ENCODE measurements at places on chromosomes 2 and 18. TPM values are rescaled to one million over a fixed set of nuclear protein-coding genes. Genes with fewer than 3 reads are reported as not detected.
A peak's percentile ranks its signal among the peaks of the same experiment; 100 is the strongest.

DNA sequence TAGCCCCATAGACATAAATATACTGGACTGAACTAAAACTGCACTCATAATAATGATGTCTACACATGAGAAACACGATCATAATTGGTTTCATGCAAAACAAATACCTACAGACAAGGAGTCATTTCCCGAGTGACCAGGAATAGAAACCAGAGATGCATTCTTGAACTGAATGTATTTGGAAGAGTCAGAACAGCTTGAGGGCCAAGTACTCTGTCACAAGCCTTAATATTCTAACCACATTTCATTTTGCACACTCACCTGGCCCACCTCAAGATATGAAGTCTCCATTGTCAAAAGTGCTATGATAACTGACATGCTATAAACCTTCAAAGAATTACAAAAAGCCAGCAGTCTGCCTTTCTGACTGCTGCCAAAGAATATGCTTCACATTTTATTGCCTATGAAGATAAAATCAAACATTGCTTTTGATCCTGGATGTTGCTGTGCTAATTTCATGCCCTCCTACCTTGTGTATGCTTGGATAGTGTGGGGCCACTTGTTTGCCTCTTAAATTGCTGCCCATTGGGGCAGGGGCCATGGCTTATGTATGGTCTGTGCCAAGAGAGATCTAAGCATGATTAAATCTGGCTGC lies 18.9 kb upstream of the ASAP2 start:
- no peak overlapping the region for H3K4me3 ChIP-seq
- no peaks in the 10 kb centered on the region for H3K27me3 ChIP-seq
- peaks cover 11% of the 10 kb centered on the region for H3K4me1 ChIP-seq

- no peak overlapping the region for H3K27ac ChIP-seq
- H3K36me3 ChIP-seq = no peaks in the 10 kb centered on the region
- no peak overlapping the region for H3K4me3 ChIP-seq
- H3K4me1 ChIP-seq = peaks cover 26% of the 10 kb centered on the region
Observed at GRCh38 chr2:197205585-197206215, 104.9 kb downstream of the ANKRD44 start.

DNA sequence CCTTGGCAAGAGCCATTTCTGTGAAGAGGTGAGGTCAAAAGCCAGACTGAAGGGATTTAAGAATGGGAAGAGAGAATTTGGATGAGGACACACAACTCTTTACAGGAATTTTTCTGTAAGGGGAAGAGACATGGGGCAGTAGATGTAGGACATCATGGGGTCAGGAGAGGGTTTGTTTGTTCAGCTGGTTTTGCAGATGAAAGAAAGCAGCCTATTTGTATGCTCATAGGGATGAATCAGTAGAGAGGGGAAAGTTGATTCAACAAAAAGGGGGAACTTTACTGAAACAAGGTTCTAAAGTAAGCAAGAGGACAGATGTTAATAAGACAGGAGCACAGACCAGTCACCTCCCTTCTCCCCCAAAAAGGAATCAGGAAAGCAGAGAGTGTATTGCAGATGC lies 11.2 kb downstream of the SCG2 start:
- H3K27me3 ChIP-seq = no peaks in the 10 kb centered on the region
- no peak overlapping the region for H3K4me3 ChIP-seq
- H3K27ac ChIP-seq = no peak overlapping the region
- DNase-seq = no peak
- no peaks in the 10 kb centered on the region for H3K4me1 ChIP-seq

DNA sequence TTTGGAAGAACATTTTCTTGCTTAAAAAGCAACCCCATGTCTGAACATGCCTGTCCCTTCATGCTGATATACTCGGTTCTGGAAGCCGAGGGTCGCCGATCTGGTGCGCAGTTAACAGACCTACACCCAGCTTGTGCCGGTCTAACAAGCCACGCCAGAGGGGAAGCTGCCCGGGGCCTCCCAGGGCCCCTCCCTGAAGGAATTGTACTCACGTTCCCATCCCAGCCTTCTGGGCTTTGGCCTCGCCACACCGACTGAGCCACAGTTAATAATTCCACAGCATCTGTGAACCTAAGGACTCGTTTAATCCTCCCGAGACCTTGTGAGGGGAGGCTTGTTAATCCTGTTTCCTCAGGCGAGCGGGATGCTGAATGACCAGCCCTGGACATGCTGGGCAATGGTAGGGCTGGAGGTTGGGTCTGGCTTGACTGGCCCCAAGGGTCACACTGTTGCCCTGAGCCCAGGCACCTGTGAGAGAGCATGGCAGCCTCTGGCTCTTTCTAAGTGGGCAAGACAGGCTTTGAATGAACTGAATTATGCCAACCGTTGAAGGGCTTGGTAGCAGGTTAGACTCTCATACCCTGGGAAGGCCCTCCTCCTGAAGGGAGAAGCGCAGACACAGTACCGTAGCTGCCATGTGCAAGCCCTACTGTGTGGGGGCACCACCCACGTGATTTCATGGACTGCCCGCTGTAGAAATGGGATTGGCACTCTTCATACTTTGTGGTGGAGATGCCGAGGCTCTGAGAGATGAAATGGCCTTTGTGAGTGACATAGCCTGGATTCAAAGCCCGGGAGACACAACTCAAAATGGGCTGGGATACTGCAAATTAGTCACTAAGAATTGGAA lies 27.9 kb upstream of the ODC1 start:
- no peaks in the 10 kb centered on the region for H3K36me3 ChIP-seq
- no peak overlapping the region for H3K27ac ChIP-seq
- no peaks in the 10 kb centered on the region for H3K27me3 ChIP-seq
- DNase-seq = no peak

DNA sequence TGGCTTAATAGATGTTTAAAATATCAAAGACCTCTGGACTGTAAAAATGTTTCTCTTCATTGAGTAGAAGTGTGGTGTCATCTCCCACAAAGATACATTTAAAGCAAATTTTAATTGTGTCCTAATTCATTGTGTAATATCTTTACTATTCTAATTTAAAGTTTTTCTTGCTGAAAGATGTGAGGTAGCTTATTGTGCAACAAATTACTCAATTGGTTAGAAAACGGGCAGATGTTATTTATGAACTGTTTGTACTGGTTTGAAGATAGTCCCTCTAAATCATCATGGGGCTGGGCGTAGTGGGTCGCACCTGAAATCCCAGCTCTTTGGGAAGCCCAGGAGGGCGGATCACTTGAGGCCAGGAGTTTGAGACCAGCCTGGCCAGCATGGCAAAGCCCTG lies 65.3 kb downstream of the CYBRD1 start:
- H3K4me1 ChIP-seq = no peaks in the 10 kb centered on the region
- H3K4me3 ChIP-seq = no peak overlapping the region
- peaks cover 17% of the 10 kb centered on the region for H3K27me3 ChIP-seq

- no peaks in the 10 kb centered on the region for H3K36me3 ChIP-seq
- no peaks in the 10 kb centered on the region for H3K27me3 ChIP-seq
- peak overlapping the region; percentile 57 for H3K27ac ChIP-seq
- DNase-seq = peak; percentile 58
- peaks cover 59% of the 10 kb centered on the region for H3K4me1 ChIP-seq
- no peak overlapping the region for H3K4me3 ChIP-seq
Observed at GRCh38 chr2:9251154-9252001, 44.8 kb downstream of the ASAP2 start.

GRCh38 chr2:20618468-20618885 lies 32.4 kb downstream of the HS1BP3 start:
- peaks cover 21% of the 10 kb centered on the region for H3K36me3 ChIP-seq
- no peaks in the 10 kb centered on the region for H3K27me3 ChIP-seq
- H3K27ac ChIP-seq = peak overlapping the region; percentile 95
- peak; percentile 29 for DNase-seq
- peaks cover 83% of the 10 kb centered on the region for H3K4me1 ChIP-seq
- H3K4me3 ChIP-seq = no peak overlapping the region

DNA sequence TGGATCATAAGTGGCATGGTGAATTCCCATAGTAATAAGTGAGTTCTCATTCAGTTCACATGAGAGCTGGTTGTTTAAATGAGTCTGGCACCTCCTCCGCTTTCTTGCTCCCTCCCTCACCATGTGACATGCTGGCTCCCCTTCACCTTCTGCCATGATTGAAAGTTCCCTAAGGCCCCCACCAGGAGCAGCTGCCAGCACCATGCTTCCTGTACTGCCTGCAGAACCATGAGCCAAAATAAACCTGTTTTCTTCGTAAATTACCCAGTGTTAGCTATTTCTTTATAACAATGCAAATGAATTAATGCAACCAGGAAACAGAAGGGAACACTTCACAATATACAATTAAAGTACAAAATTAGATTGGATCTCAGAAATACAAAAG lies 257.0 kb downstream of the MREG start:
- no peak overlapping the region for H3K4me3 ChIP-seq
- H3K27ac ChIP-seq = no peak overlapping the region
- peaks cover 10% of the 10 kb centered on the region for H3K4me1 ChIP-seq

DNA sequence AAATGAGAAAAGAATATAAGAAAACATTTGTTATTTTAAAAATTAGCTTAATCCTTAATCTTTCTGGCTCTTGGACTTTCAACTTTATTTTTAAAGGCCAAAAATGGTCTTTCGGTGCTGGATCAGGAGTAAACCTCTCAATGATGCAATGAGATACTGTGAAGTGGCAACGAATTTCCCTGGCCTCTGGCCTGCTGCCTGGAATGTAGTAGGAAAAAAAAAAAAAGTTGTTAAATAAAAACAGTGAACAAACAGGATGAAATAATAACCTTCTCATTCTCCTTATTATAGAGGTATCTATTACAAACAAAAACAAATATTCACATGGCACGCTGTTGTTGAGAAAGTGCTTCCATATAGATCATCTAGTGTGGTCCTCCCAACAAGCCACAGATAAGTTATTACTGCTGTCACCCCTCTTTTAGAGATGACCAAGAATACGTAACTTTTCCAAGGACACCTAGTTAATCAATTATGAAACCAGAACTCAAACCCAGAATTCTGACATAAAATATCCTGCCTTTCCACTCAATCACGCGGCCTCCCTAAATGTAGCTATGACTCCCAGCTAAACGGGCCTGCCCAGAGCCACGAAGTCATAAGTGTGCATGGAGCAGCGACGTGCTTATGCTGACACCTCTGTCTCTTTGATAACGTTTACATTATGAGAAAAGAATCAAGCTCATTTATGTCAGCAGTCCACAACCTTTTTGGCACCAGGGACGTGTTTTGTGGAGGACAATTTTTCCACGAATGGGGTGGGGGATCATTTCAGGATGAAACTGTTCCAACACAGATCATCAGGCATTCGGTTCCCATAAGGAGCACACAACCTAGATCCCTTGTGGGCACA lies 170.9 kb downstream of the BCL2 start:
- no peaks in the 10 kb centered on the region for H3K27me3 ChIP-seq
- H3K27ac ChIP-seq = peak overlapping the region; percentile 19
- DNase-seq = no peak
- H3K36me3 ChIP-seq = no peaks in the 10 kb centered on the region
- no peaks in the 10 kb centered on the region for H3K4me1 ChIP-seq

- no peaks in the 10 kb centered on the region for H3K36me3 ChIP-seq
- H3K27me3 ChIP-seq = no peaks in the 10 kb centered on the region
- no peak overlapping the region for H3K27ac ChIP-seq
- no peaks in the 10 kb centered on the region for H3K4me1 ChIP-seq
Observed at GRCh38 chr18:35186291-35187034, 54.4 kb upstream of the ZNF397 start.

DNA sequence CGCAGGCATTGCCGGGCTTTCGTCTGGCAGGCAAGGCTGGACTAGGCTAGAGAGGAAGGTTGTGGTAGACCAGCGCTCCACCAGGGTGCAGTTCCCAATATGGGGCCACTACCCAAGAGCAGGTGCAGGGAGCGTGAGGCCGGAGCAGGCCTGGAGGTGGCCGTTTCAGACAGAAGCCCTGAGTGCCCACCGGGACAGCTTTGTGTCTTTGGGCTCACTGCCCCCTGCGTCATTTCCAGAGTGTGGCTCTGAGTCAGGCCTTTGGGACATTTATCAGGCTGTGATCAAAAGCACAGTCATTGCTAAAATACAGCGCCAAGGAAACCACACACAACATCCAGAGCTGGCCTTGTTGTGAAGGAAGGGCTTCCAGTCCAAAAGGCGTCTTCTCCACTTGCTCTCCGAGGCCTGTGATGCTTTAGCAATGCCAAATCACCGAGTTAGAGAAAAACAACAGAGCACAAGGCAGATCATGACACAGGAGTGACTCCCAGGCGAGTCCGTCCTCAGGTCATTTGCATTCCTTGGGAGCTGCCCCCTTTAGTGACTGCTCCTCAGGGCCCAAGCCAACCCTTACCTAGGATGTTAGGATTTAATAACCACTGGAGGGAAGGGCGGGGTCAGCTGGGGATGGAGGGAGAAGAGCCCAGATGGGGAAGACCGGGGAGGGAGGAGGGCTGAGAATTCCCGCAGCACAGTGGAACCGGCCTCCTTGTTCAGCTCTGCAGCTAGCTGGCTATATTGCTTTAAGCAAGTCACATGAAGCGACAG lies 42.3 kb downstream of the RFX8 start:
- H3K27me3 ChIP-seq = no peaks in the 10 kb centered on the region
- H3K27ac ChIP-seq = no peak overlapping the region
- no peak for DNase-seq
- no peak overlapping the region for H3K4me3 ChIP-seq

DNA sequence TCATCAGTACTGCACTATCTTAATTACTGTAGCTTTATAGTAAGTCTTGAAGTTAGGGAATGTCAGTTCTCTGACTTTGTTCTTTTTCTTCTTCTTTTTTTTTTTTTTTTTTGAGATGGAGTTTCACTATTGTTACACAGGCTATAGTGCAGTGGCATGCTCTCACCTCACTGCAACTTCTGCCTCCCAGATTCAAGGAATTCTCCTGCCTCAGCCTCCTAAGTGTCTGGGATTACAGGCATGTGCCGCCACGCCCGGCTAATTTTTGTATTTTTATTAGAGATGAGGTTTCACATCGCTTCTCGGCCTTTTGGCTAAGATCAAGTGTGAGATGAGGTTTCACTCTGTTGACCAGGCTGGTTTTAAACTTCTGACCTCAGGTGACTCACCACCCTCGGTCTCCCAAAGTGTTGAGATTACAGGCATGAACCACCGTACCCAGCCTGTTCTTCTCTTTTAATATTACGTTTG lies 41.9 kb upstream of the TANC1 start:
- no peaks in the 10 kb centered on the region for H3K36me3 ChIP-seq
- H3K27me3 ChIP-seq = no peaks in the 10 kb centered on the region
- no peak for DNase-seq
- H3K4me3 ChIP-seq = no peak overlapping the region

DNA sequence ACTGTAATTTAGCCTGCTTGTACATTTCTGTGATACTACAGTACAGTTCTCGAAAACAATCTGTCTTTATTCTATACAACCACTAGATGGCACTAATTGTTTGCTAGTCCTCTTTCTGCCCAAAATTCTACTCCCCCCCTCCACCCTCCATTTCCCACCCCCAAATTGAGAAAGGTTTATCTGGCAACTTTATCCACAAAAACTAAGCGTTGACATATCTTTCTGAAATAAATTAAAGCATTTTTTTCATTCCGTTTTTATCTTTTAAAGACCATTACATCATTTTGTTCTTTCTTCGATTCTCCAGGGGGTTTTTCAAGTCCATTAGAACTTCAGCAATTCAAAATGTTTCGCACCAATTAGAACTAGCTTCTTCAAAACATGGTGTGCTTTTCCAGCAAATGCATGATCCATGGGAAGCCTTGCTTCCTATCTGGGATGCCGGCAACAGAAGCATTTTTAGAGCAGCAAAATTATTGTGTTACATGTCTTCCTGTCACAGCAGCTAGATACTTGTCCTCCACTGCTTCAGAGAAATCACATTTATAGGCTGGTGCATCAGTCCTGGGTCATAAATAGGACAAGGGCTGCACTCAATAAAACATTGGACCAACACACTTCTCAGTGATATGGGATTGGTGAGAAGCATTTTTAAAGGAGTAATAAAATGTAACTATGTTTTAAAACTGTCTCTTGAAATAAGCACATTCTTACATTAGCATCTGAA lies 241.3 kb downstream of the PAX3 start:
- no peak overlapping the region for H3K27ac ChIP-seq
- H3K27me3 ChIP-seq = peaks cover 48% of the 10 kb centered on the region
- no peaks in the 10 kb centered on the region for H3K36me3 ChIP-seq
- H3K4me3 ChIP-seq = no peak overlapping the region
- no peaks in the 10 kb centered on the region for H3K4me1 ChIP-seq

The ONECUT2 gene
- total RNA-seq = 0.05 TPM

The GALNT3 gene
- not detected for total RNA-seq

The ALLC gene
- not detected for total RNA-seq
